Bronchus fibroblast of lung (primary cell): ENCODE measurements at places on chromosomes 1 and 21. TPM values are rescaled to one million over a fixed set of nuclear protein-coding genes. Genes with fewer than 3 reads are reported as not detected.

Gene GJA8
- not detected in 2 replicates for total RNA-seq

Gene LHX8
- not detected in 2 replicates for total RNA-seq

Gene BCL10
- total RNA-seq: 19.0 and 21.0 TPM in 2 replicates

Gene TTC39A
- total RNA-seq: 0.30 TPM in 1 of 2 replicates, not detected in the other

Gene SDHC
- 30.8 and 40.6 TPM in 2 replicates for total RNA-seq
